K562 (cell line): ENCODE measurements at places on chromosomes 1 and 21.
A peak's percentile ranks its signal among the peaks of the same experiment; 100 is the strongest.

DNA sequence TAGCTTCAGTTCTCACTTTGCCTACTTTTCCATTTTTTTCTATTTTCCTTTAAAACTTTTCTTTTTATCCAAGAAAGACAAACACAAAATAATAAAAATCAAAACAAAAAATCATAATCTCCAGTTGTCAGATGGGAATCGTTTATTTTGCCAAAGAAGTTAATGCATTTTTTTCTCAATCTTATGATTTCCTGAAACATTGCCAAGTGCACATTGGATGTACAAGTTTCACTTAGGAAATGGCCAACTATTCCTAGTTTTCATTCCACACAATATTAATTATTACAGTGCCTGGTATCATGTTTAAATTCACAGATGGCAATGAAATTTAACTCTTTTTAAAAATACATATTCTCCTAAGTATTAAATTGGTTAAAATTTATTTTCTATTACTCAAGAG, 1050.5 kb downstream of the TTLL7 start:
- no peaks in the 10 kb centered on the region for H3K36me3 ChIP-seq
- H3K4me3 ChIP-seq, result no peak overlapping the region
- no peaks in the 10 kb centered on the region for H3K27me3 ChIP-seq
- no peak overlapping the region for H3K27ac ChIP-seq
- no peaks in the 10 kb centered on the region for H3K4me1 ChIP-seq
- DNase-seq, result no peak

- H3K4me3 ChIP-seq, result no peak overlapping the region
- H3K27ac ChIP-seq, result no peak overlapping the region
- no peak for DNase-seq
- no peaks in the 10 kb centered on the region for H3K36me3 ChIP-seq
- peaks cover 20% of the 10 kb centered on the region for H3K27me3 ChIP-seq
Observed at GRCh38 chr1:224720216-224720615, 104.1 kb downstream of the CNIH3 start.

DNA sequence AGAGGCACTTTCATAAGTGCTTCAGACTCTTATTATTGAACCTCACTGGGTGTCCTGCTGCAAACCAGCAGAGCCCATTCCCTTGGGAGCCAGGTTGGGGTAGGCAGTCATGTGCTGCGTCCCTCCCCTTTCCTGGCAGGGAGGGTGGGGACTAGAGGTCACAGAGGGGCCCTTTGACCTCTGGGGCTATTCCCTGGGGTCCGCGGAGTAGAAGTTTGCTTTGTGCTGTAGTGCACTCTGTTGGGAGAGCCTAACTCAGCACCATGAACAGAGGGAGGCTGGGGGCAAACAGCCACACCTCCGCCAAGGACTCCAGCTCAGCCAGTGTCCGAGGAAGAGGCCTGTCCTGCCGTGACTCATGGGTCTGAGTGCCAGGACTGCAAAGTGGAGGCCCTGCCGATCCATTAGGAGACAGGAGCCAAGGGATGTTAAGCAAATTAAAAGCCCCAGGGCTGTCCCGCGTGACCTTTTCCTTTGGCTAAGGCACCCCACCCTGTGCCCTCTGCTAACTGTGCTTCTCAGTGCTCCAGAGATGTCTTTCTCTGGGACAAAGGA, 3.0 kb upstream of the IGSF21 start:
- H3K4me3 ChIP-seq, result no peak overlapping the region
- H3K36me3 ChIP-seq, result no peaks in the 10 kb centered on the region
- no peak for DNase-seq
- peaks cover 4% of the 10 kb centered on the region; the same call in 1 of the 2 replicates for H3K4me1 ChIP-seq

GRCh38 chr1:23184212-23184934, 15.7 kb upstream of the LUZP1 start:
- no peak overlapping the region for H3K4me3 ChIP-seq
- H3K4me1 ChIP-seq, result no peaks in the 10 kb centered on the region; the same call in 2 of the 3 replicates
- peak; percentile 72 for DNase-seq
- no peak overlapping the region for H3K27ac ChIP-seq
- H3K27me3 ChIP-seq, result peaks cover 3% of the 10 kb centered on the region; the same call in 1 of the 3 replicates
